H9 (cell line): ENCODE measurements at places on chromosomes 12 and 14. TPM values are rescaled to one million over a fixed set of nuclear protein-coding genes. Genes with fewer than 3 reads are reported as not detected.
A peak's percentile ranks its signal among the peaks of the same experiment; 100 is the strongest.

Gene CDCA3
- 45.1 and 48.6 TPM in 2 replicates for total RNA-seq

Gene CLEC2D
- total RNA-seq: 2.1 and 2.3 TPM in 2 replicates

Gene SIX6
- not detected in 2 replicates for total RNA-seq

Gene TBC1D30
- 1.6 and 2.2 TPM in 2 replicates for total RNA-seq

Gene TRMT5
- total RNA-seq: 24.9 and 28.3 TPM in 2 replicates

Gene OAS1
- total RNA-seq: 0.20 TPM in 1 of 2 replicates, not detected in the other

Gene GLS2
- total RNA-seq: 15.9 and 17.0 TPM in 2 replicates

Gene SLC25A47
- total RNA-seq: 0.13 TPM in 1 of 2 replicates, not detected in the other

Gene RHOJ
- not detected in 2 replicates for total RNA-seq

Gene FRMD6
- 8.5 and 9.6 TPM in 2 replicates for total RNA-seq

Gene CISTR
- not detected in 2 replicates for total RNA-seq

Gene CRIP1
- total RNA-seq: 6.9 and 8.8 TPM in 2 replicates

DNA sequence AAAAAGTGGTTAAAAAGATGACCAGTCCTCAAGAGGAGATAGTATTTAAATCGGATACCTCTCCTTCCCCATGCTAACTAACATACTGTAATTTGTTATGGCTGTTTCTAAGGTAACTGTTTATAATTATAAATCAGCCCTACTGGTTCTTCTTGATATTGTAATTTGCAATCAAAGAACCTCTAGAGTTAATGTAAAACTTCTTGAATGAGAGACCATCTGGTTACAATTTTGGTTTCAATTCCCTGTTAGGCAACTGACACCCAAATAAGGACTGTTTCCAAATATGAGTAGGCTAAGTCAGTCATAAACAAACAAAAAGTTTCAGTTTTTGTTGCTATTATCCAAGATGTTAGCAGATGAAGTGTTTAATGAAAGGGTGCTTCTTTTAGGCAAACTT is 120.2 kb upstream of the DNM1L start:
- peaks cover 26% of the 10 kb centered on the region for H3K36me3 ChIP-seq
- no peak for DNase-seq
- no peak overlapping the region for H3K4me3 ChIP-seq
- H3K27me3 ChIP-seq: no peaks in the 10 kb centered on the region
- no peaks in the 10 kb centered on the region; the same call in 1 of the 2 replicates for H3K4me1 ChIP-seq

DNA sequence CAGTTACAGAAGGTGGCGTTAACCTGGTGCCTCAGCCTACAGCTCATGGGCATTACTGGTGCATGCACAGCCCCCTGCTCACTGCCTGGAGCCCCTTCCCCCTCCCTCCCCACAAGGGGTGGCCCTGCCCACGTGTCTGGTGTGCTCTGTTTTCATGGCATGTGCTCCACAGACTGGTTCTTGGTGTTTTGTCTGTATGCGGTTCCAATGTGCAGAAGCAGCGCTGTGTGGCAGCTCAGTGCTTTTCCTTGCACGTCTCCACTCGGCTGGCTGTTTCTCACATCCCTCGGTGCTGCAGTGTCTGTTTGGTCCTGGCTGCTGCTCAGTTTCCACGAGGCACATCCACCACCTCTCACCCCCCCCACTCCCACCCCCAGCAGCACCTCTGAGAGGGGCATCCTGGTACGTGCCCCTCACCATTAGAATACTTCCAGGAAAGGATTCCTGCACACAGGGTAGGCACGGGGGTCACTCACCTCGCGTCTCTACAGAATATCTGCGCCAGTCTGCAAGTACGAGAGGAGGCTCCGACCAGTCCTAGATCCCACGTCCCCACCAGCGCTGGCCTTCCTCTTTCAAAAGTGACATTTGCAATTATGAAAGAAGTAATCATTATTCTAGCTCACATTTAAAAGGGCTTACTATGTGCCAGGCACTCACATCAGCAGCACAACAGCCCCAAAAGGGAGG is 27.1 kb downstream of the DIO3 start:
- H3K27ac ChIP-seq: no peak overlapping the region
- no peak for DNase-seq
- H3K27me3 ChIP-seq: no peaks in the 10 kb centered on the region
- no peaks in the 10 kb centered on the region; the same call in 2 of the 3 replicates for H3K36me3 ChIP-seq

GRCh38 chr12:124375141-124375788 is 80.4 kb downstream of the RFLNA start:
- no peak overlapping the region for H3K4me3 ChIP-seq
- H3K27ac ChIP-seq: no peak overlapping the region
- no peaks in the 10 kb centered on the region for H3K4me1 ChIP-seq
- H3K36me3 ChIP-seq: peaks cover 19% of the 10 kb centered on the region; the same call in 2 of the 3 replicates

- H3K27me3 ChIP-seq: no peaks in the 10 kb centered on the region
- no peak overlapping the region for H3K27ac ChIP-seq
- no peaks in the 10 kb centered on the region for H3K36me3 ChIP-seq
- H3K4me1 ChIP-seq: no peaks in the 10 kb centered on the region
- H3K4me3 ChIP-seq: no peak overlapping the region
Observed at GRCh38 chr12:2282318-2282717, 229.5 kb downstream of the CACNA1C start.

- DNase-seq: no peak
- no peaks in the 10 kb centered on the region for H3K36me3 ChIP-seq
- H3K27ac ChIP-seq: no peak overlapping the region
- peaks cover 13% of the 10 kb centered on the region; the same call in 1 of the 2 replicates for H3K4me1 ChIP-seq
- no peaks in the 10 kb centered on the region for H3K27me3 ChIP-seq
Observed at GRCh38 chr12:19005257-19005801, 124.2 kb upstream of the PLEKHA5 start.

- H3K27ac ChIP-seq: no peak overlapping the region
- H3K4me3 ChIP-seq: no peak overlapping the region
- H3K4me1 ChIP-seq: no peaks in the 10 kb centered on the region
Observed at GRCh38 chr14:100710391-100710790, 16.3 kb upstream of the DLK1 start.

GRCh38 chr12:85733221-85733840 is 102.9 kb downstream of the RASSF9 start:
- no peak overlapping the region for H3K27ac ChIP-seq
- H3K4me1 ChIP-seq: no peaks in the 10 kb centered on the region
- H3K4me3 ChIP-seq: no peak overlapping the region
- DNase-seq: no peak
- no peaks in the 10 kb centered on the region for H3K27me3 ChIP-seq

DNA sequence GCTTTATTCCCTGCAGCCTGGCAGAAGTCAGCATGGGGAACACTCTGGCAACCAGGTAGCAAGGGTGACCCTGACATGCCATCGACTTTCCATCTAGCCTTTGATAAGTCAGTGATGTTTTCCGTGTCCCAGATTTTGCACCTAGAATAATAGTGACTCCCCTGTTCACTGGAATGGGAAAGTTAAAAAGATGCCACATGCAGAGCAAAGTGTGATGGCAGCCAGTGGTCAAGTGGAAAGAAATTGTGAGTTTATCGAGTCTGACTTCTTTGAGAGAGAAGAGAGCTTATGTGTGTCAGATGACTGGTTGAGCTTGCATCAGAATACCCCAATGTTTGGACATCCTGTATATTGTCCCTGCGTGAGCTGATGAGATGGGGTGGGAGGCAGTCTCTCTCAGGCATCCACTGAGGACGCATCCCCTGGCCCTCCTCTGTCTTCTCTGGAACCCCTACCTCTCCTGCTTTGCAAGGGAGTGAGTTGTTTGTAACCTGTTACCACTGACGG is 148.5 kb downstream of the GCH1 start:
- no peak overlapping the region for H3K4me3 ChIP-seq
- no peaks in the 10 kb centered on the region for H3K4me1 ChIP-seq
- no peaks in the 10 kb centered on the region for H3K36me3 ChIP-seq
- H3K27ac ChIP-seq: no peak overlapping the region
- no peaks in the 10 kb centered on the region for H3K27me3 ChIP-seq

- peaks cover 24% of the 10 kb centered on the region for H3K36me3 ChIP-seq
- peak overlapping the region; percentile 21 for H3K27ac ChIP-seq
- no peaks in the 10 kb centered on the region for H3K27me3 ChIP-seq
- DNase-seq: peak; percentile 70
- H3K4me3 ChIP-seq: peak overlapping the region; percentile 51
- peaks cover 38% of the 10 kb centered on the region for H3K4me1 ChIP-seq
Observed at GRCh38 chr12:109462868-109463692, 14.0 kb downstream of the KCTD10 start.

DNA sequence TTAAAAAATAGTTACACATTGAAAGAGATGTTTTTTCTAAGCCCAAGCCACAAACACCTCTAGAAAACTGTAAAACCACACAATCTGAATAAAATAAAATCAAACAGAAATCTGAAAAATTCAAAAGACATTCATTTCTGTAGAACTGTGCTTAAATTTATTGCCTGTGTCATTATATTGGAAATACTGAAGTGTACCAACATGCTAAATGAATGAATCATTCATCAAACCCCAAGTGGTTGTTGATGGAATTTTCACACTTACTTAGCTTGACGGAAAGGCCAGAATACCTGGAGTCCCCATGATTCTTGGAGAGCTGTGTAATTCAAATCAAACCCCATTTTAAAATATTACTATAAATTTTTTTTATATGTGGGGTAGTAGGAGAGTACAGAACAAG is 2.7 kb downstream of the KITLG start:
- H3K27me3 ChIP-seq: no peaks in the 10 kb centered on the region
- H3K4me1 ChIP-seq: no peaks in the 10 kb centered on the region; the same call in 1 of the 2 replicates
- H3K4me3 ChIP-seq: no peak overlapping the region

GRCh38 chr12:104177336-104177662 is 38.3 kb upstream of the TXNRD1 start:
- DNase-seq: no peak
- H3K27ac ChIP-seq: no peak overlapping the region
- H3K27me3 ChIP-seq: no peaks in the 10 kb centered on the region
- no peaks in the 10 kb centered on the region for H3K4me1 ChIP-seq

GRCh38 chr14:100747021-100747586 is 20.4 kb downstream of the DLK1 start:
- no peak overlapping the region for H3K27ac ChIP-seq
- no peaks in the 10 kb centered on the region for H3K36me3 ChIP-seq
- H3K27me3 ChIP-seq: no peaks in the 10 kb centered on the region
- no peaks in the 10 kb centered on the region for H3K4me1 ChIP-seq

DNA sequence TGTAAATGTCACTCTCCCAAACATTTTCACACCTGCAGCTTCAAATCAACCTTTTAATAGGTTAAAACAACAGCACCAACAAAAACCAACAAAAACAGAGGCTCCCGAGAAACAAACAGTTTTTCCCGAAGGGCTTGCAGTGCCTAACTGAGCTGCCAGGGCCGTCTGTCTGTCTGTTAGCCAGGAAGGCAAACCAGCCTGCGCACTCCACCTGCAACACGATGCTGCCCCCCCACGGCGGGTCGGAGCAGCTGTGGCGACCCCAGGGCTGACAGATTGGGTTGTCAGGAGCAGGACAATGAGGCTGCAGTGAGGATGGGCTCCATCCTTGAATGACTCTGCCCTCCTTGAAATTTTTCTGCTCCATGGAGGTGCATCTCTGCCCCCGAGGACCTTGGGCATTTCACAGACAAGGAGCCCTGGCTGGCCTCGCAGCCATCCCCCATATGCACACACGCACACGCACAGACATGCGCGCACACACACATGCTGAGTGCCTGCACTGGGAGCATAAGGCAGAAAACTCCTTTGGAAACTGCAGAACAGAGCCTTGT is 2.6 kb downstream of the RTL1 start:
- DNase-seq: peak; percentile 76
- peaks cover 6% of the 10 kb centered on the region; the same call in 1 of the 2 replicates for H3K27me3 ChIP-seq
- H3K36me3 ChIP-seq: peaks cover 2% of the 10 kb centered on the region

GRCh38 chr12:42585841-42586216 is 3.7 kb downstream of the PRICKLE1 start:
- H3K27me3 ChIP-seq: peaks cover 12% of the 10 kb centered on the region; the same call in 1 of the 2 replicates
- H3K4me1 ChIP-seq: peaks cover 5% of the 10 kb centered on the region; the same call in 1 of the 2 replicates
- DNase-seq: no peak
- H3K36me3 ChIP-seq: no peaks in the 10 kb centered on the region

- peaks cover 14% of the 10 kb centered on the region; the same call in 1 of the 2 replicates for H3K27me3 ChIP-seq
- no peak overlapping the region; the same call in 2 of the 3 replicates for H3K4me3 ChIP-seq
- H3K4me1 ChIP-seq: no peaks in the 10 kb centered on the region
- H3K36me3 ChIP-seq: no peaks in the 10 kb centered on the region
- H3K27ac ChIP-seq: no peak overlapping the region
Observed at GRCh38 chr14:104975481-104976197, 2.5 kb downstream of the AHNAK2 start.

- H3K4me3 ChIP-seq: peak overlapping the region; percentile 18; the same call in 1 of the 2 replicates
- no peaks in the 10 kb centered on the region for H3K36me3 ChIP-seq
- H3K27me3 ChIP-seq: no peaks in the 10 kb centered on the region; the same call in 1 of the 2 replicates
- H3K27ac ChIP-seq: no peak overlapping the region
- peak; percentile 74 for DNase-seq
Observed at GRCh38 chr12:3604748-3605586, 114.0 kb downstream of the PRMT8 start.

DNA sequence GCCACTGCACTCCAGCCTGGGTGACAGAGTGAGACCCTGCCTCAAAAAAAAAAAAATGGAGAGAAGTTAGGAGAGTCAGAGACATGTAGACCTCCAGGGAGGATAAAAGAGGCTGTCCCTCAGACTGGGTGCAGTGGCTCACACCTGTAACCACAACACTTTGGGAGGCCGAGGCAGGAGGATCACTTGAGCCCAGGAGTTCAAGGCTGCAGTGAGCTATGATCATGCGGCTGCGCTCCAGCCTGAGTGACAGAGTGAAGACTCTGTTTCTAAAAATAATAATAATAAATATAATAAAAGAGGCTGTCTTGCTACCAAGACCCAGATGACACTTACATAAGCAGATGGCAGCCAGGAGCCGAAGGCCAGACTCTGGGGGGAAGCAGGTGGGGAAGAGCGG is 18.5 kb downstream of the SLC7A8 start:
- H3K4me1 ChIP-seq: peaks cover 12% of the 10 kb centered on the region; the same call in 1 of the 2 replicates
- no peaks in the 10 kb centered on the region for H3K27me3 ChIP-seq
- no peak for DNase-seq
- H3K36me3 ChIP-seq: peaks cover 44% of the 10 kb centered on the region

DNA sequence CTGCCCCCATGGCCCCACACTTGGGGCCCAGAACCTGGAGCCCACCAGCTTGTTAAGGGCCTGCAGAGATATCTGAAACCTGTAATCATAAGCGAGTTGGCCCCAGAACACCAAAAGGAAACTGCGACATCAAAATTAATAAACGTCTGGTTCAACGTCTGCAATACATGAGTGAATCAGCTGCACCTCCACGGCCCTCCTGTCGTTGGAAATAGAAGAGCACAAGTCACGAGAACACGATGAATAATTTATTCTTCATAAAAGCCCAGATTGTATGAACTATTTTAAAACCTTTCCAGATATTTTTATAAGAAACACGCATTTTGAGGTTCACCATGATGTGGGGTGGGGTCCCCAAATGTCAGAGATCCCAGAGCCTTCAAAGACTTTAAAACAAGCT is 9.7 kb upstream of the CMKLR1 start:
- no peak overlapping the region for H3K4me3 ChIP-seq
- no peak for DNase-seq
- no peak overlapping the region for H3K27ac ChIP-seq
